NCI-H1092 (cell line): ENCODE measurements at places on chromosomes 2 and 18.

GRCh38 chr2:102056079-102056581 lies 64.4 kb downstream of the IL1R2 start:
- no peak for DNase-seq

- DNase-seq, result no peak
Measured at GRCh38 chr2:112542984-112543661, 858 bp downstream of the POLR1B start.

GRCh38 chr2:179812501-179812900 lies 48.9 kb downstream of the ZNF385B start:
- DNase-seq, result no peak

- DNase-seq, result no peak
Measured at GRCh38 chr2:33411765-33412164, 64.7 kb upstream of the RASGRP3 start.

- DNase-seq, result no peak
Measured at GRCh38 chr2:172672114-172672513, 63.5 kb upstream of the RAPGEF4 start.

DNA sequence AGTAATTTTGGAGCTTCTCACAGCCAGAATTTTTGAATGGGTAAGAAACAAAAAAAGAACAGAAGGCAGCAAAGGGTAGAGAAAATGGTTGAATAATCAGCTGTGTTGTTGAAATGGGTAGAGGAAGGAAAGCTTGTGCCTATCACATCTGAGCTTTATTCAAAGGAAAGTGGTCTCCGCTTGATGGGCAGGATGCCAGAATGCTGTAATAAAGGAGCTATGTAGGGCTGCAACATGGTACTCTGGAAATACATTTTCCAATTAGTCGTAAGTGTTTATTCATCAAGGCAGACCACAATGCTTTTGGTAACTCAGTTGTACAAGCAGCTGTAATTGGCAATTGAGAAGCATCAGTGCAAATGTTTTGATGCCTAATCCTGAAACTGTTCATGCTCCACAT lies 196.9 kb downstream of the ICOS start:
- peak; percentile 53 for DNase-seq

DNA sequence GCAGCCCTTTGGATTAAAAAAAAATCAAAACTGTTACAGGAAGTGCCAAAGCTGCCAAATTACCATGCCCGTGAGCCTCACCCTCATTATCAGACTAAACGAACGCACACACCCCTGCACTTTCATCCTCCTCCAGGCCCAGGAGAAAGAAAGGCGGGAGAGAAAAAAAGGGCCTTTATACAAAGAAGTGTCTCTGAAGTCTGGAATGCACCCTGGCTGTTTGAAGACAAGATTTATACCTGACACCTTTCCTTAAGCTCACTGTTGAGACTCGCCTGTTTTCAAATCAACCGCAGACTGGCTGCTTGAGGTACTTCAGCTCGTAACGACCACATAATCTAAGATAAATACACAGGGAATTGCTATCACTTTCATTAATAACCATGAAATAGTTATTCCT lies 31.0 kb downstream of the EDAR start:
- no peak for DNase-seq

DNA sequence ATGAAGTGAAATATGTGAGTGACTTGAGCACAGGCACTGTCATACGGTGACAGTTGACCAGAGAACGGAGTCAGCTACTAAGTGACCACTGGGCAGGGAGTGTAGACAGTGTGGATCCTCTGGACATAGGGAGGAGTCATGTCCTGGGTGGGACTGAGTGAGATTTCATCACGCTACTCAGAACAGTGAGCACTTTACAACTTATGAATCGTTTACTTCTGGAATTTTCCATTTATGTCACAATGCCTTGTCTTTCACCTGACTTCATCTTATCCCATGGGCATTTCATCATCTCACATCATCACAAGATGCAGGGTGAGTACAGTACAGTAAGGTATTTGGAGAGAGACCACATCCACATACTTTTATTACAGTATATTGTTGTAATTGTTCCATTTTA lies 29.0 kb downstream of the PTPRM start:
- DNase-seq, result no peak

DNA sequence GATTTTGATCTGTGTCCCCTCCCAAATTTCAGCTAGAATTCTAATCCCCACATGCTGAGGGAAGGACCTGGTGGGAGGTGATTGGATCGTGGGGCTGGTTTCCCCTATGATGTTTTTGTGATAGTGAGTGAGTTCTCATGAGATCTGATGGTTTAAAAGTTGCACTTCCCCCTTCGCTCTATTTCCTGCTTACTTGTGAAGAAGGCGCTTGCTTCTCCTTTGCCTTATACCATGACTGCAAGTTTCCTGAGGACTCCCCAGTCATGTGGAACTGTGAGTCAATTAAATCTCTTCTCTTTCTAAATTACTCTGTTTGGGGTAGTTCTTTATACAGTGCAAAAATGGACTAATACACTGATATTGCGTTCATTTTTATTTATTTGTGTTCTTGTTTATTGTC lies 636.8 kb upstream of the LINC00305 start:
- no peak for DNase-seq

DNA sequence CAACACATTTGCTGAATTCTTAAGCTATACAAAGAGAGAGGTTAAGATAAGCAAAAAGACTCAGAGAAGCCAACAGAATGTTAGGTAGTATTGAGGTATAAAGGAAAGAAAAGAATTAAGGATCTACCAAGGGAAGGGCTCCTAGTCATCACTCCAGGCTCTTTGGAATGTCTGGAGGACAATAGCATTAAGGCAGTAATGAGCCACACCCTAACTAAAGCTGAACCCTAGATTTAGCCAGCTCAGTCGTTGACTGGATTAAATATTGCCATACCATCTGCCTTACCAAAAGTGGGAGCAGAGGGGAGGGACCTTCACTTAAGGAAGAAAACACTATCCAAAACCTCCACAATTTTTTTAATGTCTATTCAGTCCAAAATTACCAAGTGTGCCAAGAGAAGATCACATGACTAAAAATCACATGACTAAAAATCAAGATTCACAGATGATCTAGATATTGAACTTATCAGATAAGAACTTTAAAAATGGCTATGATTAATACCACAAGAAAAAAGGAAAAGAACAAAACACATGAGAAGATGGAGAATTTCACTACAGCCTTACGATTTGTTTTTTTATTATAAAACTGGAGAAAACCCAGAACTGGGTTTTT lies 59.7 kb downstream of the EXOC6B start:
- DNase-seq, result no peak
